NCI-H1417 (cell line): ENCODE measurements at places on chromosomes 11 and 22.

DNA sequence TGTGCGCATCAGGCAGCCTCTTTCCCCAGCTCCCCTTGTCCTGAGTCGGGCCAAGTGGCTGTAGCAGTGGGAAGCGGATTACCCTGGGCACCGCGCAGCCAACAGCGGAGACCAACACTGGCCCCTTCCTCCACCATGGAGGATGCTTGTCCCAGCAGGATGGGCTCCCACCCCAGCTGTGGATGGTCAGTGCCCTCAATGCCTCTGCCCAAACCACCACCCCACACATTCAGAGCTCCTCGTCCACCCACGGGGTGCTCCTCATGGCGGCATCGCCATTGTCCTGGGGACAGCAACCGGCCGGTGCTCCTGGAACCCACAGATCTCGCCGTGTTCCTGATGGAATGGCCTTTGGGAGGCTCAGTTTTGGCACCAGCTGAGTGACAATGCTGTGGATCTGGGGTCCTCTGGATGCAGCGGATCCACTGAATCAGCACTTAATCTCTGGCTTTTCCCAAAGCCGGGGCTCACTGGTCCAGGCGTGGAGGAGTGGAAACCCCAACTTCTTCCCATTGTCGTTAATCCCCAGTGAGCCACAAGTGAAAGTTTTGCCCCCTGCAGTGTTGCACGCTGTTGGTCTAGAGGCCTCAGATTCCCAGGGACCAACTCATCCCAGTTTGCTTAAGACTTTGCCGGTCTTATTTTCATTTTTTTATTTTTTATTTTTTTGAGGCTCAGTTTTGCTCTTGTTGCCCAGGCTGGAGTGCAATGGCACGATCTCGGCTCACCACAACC lies 4.1 kb upstream of the B4GALNT4 start:
- DNase-seq, result no peak

DNA sequence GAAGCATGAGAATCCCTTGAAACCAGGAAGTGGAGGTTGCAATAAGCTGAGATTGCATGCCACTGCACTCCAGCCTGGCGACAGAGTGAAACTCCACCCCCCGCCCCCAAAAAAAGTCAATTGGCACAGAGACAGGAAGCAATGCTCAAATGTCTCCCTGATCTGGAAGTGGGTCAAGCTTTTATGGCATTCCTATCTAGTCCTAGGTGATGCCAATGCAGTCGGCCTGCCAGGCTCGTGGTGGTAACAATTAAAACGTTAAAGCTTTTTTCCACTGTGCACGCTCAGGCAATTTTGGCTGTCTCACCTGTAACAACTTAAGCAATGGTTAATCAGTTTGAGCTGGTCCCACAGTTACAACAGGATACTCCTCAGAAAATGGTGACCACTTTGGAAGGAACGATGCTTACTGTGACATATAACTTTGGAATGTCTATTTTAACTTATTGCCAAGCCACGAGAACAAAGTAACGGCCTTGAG lies 18.9 kb upstream of the PISD start:
- no peak for DNase-seq

- no peak for DNase-seq
These were observed 402.4 kb downstream of the MN1 start for GRCh38 chr22:27399161-27399560.

GRCh38 chr11:60069450-60069849 lies 13.0 kb downstream of the MS4A3 start:
- DNase-seq, result no peak

GRCh38 chr11:95835768-95836488 lies 45.6 kb downstream of the CEP57 start:
- DNase-seq, result peak; percentile 58

GRCh38 chr11:126076641-126077040 lies 14.0 kb upstream of the CDON start:
- DNase-seq, result no peak
